Myocyte (in vitro differentiated cells): ENCODE measurements at places on chromosomes 13 and 19. TPM values are rescaled to one million over a fixed set of nuclear protein-coding genes. Genes with fewer than 3 reads are reported as not detected.
A peak's percentile ranks its signal among the peaks of the same experiment; 100 is the strongest.

DNA sequence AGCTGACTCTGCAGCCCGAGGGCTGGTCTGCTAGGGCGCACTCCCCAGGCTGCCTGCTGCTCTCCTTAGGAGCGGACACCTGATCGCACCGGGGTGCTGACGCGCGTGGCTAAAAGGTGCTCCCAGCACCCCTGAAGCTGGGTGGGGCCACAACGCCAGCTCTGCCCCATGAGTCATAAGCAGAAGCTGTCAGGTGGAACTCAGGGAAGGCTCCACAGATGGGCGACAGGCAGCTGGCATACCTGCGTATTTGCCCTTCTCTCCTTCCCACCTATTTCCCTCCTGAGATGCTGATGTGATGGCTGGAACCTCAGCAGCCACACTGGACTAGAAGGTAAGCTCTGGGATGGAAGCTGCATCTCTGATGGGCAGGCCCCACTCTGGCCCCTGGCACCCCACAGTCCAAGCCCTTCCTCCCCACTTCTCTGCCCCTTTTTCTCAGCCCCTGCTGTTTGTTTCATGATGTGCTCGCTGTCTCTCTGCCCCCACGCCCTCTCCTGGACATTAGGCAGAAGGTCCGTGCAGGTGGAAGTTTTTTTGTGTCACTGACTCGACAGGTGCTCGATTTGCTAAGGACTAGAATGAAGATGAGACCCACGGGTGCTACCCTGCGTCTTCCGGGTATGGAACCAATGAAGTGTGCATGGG is 30.3 kb upstream of the CACTIN start:
- no peak for DNase-seq

DNA sequence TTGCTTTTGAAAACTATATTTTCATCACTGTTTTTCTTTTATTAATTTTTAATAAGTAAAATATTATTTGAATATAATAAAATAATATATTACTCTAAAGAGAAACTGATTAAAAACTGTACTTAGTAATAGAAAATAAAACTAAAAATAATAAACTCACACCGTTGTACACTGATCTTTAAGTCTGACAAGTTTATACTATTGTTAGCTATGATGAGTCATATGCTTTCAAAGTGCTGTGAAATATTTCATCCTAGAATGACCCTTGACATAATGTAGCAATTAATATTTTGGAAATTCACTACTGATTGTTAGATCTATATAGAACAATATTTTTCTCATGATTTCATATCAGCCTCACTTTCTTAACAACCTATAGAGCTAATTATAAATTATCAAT is 1040.6 kb upstream of the SPRY2 start:
- DNase-seq = no peak

UNC13A gene
- total RNA-seq = 0.03 and 0.05 TPM in 2 replicates

SLC17A7 gene
- 0.05 and 0.31 TPM in 2 replicates for total RNA-seq

- DNase-seq = peak; percentile 44
Observed at GRCh38 chr19:21022996-21023395, 2.5 kb downstream of the ZNF430 start.

CDC16 gene
- total RNA-seq = 30.4 and 35.4 TPM in 2 replicates

EDDM13 gene
- not detected in 2 replicates for total RNA-seq

GRCh38 chr19:55353803-55354697 is 469 bp downstream of the COX6B2 start:
- peak; percentile 44 for DNase-seq
